ENCODE measurements at places on chromosomes 6 and 20.

GRCh38 chr6:4313044-4313686 is 177.8 kb upstream of the ECI2 start:
- no peak for DNase-seq

GRCh38 chr20:13995841-13996240 is 525 bp downstream of the MACROD2 start:
- no peak for DNase-seq

- no peak for DNase-seq
These were observed 690 bp downstream of the IFNGR1 start for GRCh38 chr6:137218473-137218916.

GRCh38 chr6:129749749-129750120 is 39.8 kb upstream of the ARHGAP18 start:
- no peak for DNase-seq

DNA sequence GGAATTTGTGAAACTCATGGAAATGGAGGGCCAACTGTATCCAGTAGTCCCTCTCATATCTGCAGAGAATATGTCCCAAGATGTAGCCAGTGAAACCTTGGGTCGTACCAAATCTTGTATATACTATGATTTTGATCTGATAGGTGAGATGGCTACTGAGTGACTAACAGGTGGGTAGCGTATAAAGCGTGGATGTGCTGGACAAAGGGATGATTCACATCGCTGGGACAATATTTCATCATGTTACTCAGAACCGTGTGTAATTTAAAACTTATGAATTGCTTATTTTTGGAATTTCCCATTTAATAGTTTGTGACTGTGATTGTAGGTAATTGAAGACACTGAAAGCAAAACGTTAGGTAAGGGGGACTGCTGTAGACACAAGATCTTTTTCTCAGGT is 144.1 kb downstream of the SMAP1 start:
- DNase-seq = no peak

- no peak for DNase-seq
These were observed 482 bp downstream of the DDR1 start for GRCh38 chr6:30884521-30885480.

- no peak for DNase-seq
These were observed 167.4 kb upstream of the PCSK2 start for GRCh38 chr20:17059465-17059864.

- DNase-seq = no peak
These were observed 113.5 kb downstream of the CDYL start for GRCh38 chr6:4889701-4890100.

DNA sequence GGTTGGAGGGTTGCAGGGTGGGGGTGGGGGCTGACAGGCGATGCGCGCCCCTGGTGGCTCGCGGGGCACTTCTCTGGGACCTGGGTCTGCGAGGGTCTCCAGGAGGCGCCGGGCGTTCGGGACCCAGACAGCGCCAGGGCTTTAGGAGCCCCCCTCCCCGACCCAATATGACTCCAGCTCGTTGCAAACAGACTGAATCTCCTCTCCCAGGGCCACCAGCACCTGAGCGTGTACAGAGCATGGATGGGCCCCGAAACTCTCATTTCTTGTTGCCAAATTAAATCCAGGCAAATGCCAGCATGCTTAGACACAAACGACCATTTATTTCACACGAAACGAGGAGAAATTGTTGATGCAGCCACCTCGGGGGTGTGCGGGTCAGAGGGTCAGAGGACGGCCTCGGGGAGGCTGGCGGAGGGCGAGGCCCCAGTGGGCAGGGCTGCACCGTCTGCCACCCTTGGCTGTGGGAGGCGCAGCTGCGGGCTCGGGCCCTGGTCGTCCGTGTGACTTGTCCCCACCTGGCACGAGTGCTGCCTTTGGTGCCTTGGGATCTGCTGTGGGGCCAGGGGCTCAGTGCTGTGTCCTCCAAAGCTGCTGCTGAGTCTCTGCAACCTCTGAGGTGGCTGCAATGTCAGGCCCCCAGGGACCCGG is 20.9 kb upstream of the GATA5 start:
- no peak for DNase-seq

GRCh38 chr6:130557481-130558112 is 191.8 kb downstream of the TMEM200A start:
- no peak for DNase-seq

DNA sequence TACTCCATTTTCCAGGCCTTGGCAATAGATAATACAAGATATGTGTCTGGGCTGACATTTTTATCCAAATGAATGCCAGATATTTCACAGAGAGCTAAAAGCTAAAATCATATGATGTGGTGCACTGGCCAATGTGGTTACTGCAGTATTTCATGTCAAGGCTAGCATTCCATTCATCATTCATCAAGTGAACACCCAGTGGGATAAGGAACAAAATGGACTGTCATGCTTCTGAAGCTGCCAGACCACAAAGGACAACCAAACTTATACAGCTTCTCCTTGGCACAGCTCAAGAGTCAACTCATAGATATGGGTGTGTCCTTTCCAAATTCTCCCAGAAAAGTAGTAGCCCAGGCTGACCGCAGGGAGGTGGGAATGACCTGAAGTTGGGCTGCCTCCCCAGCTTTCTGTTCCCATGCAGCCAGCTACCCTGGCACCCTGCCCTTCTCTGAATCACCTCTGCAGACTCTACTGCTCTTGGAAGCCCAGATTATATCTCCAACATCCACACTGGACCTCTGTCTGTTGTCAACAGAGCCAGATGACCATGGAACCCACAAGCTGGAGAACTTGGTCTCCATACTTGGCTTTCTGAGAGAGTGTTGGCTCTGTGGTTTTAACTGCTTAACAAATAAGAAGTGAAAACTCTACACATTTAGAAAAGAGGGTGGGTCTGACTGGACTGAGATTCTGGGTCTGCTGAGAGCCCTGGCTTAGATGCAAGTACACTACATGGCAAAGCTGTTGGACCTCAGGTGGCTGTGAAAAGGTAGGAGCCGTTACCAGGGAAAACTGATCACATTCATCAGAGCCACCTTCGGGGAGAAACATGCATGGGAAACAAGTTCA is 122.8 kb downstream of the ALDH8A1 start:
- DNase-seq = no peak

All from stimulated activated CD4-positive, alpha-beta T cell treated with anti-CD3 and anti-CD28 coated beads, TNF-alpha, amount 100 ng/mL, for 1 hour (primary cell).